ENCODE measurements at places on chromosomes 5 and 9.

GRCh38 chr9:91156451-91157234 is 205.1 kb downstream of the AUH start:
- DNase-seq: no peak

GRCh38 chr9:86513429-86513828 is 159.2 kb upstream of the TUT7 start:
- DNase-seq: no peak

DNA sequence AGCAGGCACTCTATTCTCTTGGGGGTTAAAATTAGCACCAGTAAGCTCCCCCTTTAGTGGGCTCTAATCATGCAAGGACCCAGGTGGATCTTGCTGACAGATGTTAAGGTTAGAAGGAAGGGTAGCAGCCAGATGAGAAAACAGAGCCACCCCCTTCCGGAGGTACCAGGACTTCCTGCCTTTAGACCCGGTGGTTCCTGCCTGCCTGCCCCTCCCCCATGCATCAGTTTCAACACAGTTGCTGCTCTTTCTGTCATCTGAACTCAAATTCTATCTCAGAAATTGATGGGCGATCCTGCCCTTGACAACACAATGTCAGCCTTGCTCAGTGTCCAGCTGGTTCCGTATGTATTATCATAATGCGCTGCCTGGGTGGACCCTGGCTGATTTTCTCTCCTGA is 287.3 kb downstream of the EBF1 start:
- no peak for DNase-seq

DNA sequence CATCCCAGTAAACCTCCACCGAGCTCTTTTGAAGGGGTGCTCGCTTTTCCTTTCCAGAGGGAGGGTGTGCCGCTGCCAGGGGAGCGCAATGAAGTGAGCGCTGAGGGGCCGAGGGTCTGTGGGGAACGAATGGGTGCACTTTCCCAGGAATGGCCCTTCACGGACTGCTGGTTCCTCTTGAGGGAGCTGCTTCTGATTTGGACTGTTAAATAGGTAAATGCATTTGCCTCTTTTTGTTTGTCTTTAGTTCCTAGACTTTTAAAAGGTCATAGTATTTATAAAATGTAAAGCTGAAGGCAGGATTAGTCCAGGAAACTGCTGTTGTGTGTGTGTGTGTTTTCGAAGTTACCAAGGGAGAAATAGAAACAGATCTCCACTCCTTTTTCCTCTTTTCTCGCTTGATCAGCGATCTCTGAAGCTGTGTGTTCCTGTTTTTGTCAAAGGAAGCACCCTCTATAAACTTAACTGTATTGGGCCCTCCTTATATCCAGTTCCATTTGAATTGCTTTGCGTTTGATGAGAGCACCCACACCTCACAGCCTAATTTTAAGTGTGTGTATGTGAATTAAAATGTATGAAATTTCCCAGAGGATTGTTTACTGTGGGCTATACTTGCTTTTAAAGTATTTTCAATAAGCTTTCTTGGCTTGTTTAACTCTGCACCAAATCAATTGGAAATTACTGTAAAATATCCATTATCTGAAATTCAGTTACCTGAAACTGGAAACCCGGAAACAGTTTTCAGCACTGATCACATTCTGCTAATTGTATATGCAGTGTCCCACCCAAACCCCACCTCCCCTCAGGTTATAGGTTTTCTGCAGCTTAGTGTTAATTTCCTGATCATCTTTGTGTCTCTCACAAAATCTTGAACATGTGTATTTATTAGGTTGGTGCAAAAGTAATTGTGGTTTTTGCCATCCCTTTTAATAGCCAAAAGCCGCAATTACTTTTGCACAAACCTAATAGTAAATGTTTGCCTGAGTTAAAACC is 966 bp downstream of the SNX2 start:
- no peak for DNase-seq

GRCh38 chr9:90449213-90449925 is 193.3 kb downstream of the DIRAS2 start:
- DNase-seq: no peak

GRCh38 chr5:147169399-147169798 is 65.4 kb upstream of the STK32A start:
- DNase-seq: no peak

DNA sequence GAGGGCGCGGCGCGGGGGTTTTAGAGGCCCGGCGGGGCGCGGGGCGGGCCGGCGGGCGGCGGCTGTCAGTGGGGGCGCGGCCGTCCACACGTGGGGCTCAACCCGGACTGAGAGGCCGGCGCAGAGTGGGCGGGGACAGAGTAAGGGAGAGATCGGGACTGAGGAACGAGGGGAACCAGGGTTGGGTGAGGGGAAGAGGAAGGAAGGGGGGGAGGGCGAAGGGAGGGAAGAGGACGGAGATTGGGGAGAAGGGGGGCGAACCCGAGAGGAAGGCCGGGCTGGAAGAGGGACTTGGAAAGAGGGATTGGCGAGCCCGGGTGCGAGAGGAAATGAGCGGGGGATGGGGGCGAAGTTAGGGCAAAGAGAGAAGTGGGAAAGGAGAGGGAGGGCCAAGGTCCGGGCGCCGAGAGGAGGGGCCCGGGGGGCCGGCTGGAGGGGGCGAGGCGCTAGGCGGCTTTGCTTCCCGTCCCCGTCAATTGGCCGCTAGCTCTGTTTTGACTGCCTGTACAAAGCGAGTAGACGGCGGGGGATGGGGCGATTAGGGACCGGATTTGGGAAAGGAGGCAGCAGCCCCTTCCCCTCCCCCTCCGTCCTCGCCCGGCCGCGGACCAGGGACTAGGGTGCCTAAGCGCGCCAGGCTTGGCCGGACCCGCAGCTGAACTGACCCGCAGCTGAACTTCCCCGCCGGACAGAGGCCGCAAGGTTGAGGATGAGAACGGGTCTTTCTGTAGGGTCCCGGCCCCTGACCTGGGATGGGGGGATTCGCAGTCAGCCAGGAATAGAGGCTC is 399 bp upstream of the FBN2 start:
- DNase-seq: no peak

GRCh38 chr5:153883854-153884611 is 154.7 kb downstream of the FAM114A2 start:
- no peak for DNase-seq

- no peak for DNase-seq
Observed at GRCh38 chr9:110041452-110041851, 166.5 kb downstream of the C9orf152 start.

- no peak for DNase-seq
Observed at GRCh38 chr5:84381502-84382362, 2.9 kb downstream of the EDIL3 start.

GRCh38 chr5:143673676-143674468 is 138.1 kb upstream of the HMHB1 start:
- DNase-seq: no peak

GRCh38 chr5:142922223-142922952 is 152.2 kb downstream of the ARHGAP26 start:
- no peak for DNase-seq

- no peak for DNase-seq
Observed at GRCh38 chr9:33011831-33012230, 10.4 kb upstream of the APTX start.

DNA sequence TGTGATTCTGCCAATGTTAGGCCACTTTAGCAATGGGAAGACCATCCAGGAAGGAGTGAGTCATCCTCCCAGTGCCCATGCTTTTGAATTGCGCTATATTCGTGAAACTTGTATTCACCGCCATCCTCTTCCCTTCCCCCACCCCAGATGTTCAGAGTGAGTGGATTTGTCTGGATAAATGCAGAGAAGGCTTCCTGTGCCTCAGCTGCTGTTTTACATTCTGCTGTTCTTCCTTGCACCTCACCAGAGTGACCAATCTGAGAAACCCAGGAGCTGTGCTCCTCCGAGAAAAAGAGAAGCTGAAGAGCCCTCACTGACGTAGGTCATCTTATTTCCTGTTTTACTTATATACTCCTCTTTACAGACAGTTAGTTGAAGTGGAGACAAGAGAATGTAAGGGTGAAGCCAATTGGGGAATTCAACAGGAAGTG is 24.6 kb upstream of the SVEP1 start:
- no peak for DNase-seq

- DNase-seq: peak; percentile 80
Observed at GRCh38 chr9:130461218-130461630, 16.5 kb downstream of the ASS1 start.

Measured in liver (tissue), 10 donors.